ENCODE measurements at places on chromosomes 4 and X.

DNA sequence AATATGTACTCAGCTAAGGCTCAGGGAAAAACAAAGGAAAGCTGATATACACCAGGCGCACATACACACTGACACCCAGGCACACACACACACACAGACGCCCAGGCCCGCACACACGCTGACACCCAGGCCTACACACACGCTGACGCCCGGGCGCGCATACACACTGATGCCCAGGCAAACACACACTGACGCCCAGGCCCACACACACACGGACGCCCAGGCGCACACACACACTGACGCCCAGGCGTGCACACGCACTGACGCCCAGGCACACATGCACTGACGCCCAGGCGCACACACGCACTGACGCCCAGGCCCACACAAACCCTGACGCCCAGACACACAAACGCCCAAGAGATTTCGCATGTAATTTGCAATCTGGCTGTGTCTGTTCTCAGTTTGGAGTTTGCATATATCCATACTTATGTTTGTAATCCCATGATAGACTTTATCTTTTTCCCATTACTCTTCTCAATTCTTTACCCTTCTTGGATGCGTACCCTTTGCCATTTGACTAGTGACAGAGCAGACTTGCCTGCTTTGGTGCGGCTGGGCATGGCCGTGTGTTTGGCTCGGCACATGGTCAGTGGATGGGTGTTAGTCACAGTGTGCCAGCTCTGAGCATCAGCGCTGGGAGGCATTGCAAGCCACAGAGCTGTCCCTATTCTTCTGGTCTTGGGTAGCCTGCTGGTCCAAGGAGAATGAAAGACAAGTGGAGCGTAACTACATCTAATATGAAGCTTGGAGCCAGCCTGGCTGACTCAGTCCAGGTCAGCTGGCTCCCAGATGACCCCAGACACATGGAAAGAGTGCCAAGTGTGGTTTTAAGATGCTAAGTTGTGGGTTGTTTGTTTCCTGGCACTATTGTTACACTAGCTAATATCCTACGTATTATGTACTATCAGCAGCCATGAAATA lies 632.4 kb upstream of the ZFP42 start:
- no peak for DNase-seq

- no peak for DNase-seq
Measured at GRCh38 chrX:38919202-38919601, 117.9 kb downstream of the MID1IP1 start.

DNA sequence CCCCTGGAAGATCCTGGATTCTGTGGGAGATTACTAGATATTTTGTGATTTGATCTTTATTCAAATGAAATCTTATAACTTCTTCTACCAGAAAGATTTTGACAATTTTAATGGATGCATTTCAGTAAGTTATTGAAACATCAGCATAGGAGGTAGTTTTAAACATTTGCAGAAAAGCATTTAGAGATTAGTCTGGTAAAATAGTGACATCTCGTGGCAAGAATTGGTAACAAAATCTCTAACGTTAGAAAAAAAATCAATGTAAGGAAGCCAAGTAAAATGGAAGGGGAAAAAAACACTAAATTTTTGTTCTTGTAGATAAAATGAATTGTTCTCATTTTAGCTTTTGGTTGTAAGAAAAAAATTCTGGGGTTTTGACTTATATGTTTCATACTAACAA lies 73.3 kb downstream of the TASL start:
- DNase-seq: peak; percentile 6

DNA sequence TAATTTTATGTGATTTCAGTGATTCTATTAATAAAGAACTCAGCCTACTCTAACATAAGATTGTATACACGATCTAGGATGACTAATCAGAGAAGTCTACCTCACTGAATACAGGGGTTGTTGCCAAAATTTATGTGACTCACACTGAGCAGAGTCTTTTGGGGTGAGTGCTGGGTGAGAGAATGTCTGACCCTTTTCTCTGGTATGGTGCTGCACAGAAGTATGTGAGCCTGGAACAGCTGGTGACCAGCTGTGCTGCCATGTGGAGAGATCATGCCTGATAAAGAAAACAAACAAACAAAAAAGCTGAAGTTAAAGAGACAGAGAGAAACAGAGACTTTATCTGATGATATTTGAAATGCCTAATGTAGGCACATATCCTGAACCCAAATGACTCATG lies 618.1 kb upstream of the GRIA3 start:
- DNase-seq: no peak

GRCh38 chr4:338759-339097 lies 1.1 kb downstream of the ZNF141 start:
- peak; percentile 34 for DNase-seq

DNA sequence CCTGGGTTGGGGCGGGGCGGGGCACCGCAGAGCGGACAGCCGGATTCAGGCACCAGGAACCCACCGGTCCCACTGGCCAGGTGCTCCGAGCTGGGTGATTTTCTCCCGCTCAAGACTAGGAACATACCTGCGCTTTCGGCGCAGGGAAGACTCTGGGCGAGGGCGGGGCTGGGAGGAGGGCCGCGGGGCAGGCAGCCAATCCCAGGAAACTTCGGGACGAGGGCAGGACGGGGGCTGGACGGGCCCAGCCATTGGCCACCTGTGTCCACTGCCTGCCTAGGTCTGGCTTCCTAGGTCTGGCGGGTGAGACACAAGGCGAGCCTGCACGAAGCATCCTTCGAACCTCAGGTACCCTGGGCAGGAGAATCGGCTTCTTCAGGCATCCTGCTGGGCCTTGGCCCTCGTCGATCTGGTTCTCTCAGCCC lies 274 bp upstream of the ERVMER34-1 start:
- DNase-seq: no peak

GRCh38 chrX:130171446-130172126 lies at the start of gene RAB33A:
RAB33A (plus strand) TSS chrX:130171962; CDS start chrX:130172063, 101 bp downstream.
- no peak for DNase-seq

DNA sequence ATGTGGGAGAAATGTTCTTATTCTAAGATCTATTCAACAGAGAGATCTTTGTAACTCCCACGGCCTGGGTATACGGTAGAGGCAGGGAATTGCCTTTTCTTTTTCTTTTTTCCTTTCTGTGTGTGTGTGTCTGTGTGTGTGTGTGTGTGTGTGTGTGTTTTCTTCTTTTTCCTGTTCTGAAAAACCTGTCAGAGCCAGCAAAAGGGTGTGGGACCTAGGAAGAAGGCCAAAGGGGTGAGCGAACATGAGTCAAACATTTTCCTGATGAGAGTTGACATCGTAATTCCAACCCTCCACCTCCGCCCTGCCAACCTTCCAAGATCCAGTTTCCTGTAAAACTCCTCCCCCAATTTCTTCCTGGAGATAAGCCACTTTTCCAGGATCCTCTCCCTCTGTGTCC lies 2.8 kb upstream of the CHIC2 start:
- DNase-seq: no peak

DNA sequence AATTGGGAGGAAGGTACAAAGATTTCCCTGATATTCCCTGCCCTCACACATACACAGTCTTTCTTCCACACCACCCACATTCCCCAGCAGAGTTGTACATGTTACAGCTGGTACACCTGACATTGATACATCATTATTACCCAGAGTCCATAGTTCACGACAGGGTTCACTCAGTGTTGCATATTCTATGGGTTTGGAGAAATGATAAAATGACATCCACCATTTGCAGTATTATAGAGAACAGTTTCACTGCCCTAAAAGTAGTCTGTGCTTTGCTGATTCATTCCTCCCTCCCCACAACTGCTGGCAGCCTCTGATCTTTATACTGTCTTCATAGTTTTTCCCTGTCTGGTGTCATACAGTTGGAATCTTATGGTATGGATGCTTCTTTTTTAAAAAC lies 15.0 kb downstream of the AGA start:
- no peak for DNase-seq

GRCh38 chr4:158936238-158936637 lies 166.6 kb upstream of the RAPGEF2 start:
- no peak for DNase-seq

GRCh38 chrX:68461576-68461975 lies 28.3 kb upstream of the OPHN1 start:
- DNase-seq: no peak

DNA sequence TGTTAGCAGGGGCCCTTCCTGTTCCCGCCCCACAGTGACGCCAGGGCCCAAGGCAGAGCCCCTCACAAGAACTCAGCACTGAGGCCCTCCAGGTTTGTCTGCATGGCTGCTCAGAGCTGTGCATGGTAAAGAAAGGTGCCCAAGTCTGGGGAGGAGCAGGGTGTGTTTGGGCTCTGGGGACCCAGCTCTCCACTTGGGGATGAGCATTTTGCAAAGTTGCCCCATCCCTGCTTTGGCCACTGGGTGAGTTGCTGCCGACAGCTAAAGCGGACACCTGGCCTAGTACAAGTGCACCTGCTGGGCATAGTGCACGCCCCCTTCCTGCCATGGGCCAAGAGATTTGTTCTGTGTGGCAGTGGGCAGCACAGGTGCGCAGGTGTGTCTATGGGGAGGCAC lies 2.0 kb upstream of the MXD4 start:
- DNase-seq: peak; percentile 71

DNA sequence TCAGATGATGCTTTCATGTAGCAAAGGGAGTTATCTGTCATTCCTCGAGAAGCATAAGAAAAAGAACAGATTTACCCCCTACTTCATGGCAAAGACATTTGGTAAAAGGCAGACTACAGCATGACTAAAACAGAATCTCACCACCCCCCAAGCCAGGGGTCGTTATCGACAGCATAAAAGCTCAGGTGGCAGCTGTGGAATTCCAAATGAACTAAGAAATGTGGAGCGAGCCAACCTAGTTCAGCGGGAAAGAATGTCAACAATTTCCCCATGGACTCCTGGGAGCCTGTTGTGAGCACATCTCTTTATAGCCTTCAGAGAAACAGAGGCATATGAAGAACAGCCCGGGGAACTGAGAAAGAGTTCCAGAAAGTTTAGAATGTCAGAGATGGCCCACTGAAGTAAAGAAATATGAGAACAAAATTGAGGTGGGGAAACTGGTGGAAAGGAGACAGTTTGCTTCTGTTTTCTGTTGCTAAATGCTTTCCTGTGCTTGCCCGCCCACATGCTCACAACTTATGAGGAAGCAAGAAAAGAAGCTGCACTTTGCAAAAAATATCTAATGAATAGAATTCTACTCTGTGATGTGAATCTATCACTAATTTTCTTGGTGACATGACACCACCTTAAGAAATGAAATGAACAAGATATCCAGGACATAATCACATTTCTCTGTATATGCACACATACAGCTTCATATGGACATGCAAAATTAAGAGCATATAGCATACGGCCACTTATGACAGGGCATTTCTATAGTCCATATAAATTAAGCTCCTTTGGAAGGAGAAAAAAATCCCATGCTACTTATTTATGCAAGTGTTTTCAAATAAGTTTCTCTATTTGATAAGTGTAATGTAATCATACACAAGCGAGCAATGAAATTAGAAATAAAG lies 135.3 kb upstream of the MID1 start:
- no peak for DNase-seq

DNA sequence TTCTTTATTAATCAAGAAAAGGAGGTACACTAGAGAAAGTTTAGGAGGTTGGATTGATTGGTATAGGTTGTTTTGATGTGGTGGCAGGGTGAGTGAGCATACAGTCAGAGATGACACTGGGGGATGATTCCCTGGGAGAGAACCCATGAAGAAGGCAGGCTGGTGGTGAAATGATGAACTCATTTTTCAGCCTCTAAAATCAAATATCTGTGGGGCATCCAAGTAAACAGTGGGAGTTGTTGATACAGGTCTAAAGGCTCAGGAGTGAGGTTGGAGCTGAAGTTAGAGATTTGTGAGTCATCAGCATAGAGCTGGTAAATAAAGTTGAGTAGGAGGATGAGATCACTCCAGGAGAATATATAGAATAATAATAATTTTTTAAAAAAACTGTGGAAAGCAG lies 10.0 kb upstream of the AP1S2 start:
- no peak for DNase-seq

- peak; percentile 40 for DNase-seq
Measured at GRCh38 chrX:115226929-115227328, 7.0 kb downstream of the LRCH2 start.

DNA sequence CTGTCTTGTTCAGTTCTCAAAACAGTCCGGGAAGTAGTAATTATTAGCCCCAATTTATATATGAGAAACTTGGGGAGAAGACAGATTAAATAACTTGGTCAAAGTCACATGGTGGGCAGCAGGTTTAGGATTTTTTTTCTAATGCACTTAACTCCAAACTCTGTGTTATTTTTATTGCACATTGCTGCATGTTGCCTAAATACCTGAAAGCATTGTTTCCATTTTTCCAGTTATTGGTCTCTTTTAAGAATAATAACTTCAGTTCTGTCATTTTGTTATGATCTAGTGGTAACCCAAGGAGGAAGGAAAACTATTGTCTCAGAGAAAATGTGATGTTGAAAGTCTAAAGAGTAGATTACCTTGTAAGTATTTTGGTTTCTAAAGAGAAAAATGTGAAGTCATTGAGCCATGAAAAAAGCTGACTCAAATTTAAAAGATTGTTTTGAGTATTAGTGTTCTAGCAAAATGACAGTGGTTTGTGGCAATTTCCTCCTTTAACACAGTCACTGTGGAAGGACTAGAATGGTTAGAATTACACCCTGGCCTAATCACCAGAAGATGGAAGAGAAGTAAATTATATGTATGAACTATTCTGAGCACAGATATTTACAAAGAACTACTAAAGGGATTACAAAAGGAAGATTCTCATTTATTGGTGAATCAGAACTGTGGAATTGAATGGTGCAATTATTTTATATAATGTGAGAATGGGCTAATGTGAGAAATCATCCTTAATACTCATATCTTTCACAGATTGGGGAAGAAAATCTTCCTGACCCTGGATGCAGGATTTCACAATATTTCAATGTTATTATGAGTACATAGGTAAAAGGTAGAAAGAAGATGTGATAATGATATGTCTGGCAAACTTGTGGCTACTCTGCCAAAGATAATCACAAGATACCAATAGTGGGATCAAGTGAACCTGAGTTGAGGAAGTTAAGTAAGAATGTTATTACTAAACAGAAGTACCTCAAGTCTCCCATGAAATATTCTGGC lies 21.7 kb upstream of the CXCL8 start:
- no peak for DNase-seq

DNA sequence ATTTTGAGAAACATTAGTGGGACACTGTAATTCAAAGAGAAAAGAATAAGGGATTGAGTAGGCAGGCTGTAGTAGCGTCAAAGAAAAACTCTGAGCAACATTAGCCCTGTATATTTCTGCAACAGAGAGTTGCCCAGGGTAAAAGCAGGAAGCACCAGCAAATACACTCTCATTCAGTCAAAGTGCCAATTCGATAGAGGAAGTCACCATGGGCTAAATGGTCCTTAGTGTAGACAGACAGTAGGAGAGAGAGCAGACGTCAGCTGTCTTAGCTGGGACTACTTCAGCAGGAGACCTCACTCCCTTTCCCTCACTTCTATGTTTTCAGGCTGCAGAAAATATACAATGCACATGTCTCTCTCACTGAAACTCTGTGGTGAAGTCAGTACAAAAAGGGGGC lies 2073.8 kb upstream of the TENM3 start:
- DNase-seq: no peak

GRCh38 chr4:76597423-76597979 lies 162.5 kb downstream of the SHROOM3 start:
- DNase-seq: no peak

- no peak for DNase-seq
Measured at GRCh38 chr4:5517372-5517771, 191.0 kb downstream of the EVC2 start.

GRCh38 chrX:10296576-10296975 lies 139.8 kb downstream of the CLCN4 start:
- DNase-seq: no peak

- DNase-seq: no peak
Measured at GRCh38 chr4:144450526-144450925, 195.4 kb upstream of the HHIP start.

Measured in NCI-H2081 (cell line).